Stimulated activated CD4-positive, alpha-beta T cell treated with anti-CD3 and anti-CD28 coated beads, Interleukin-4, amount 100 ng/mL, for 24 hours (primary cell): ENCODE measurements at places on chromosomes 2 and 18.
A peak's percentile ranks its signal among the peaks of the same experiment; 100 is the strongest.

- no peak for DNase-seq
Measured at GRCh38 chr2:240896871-240897692, 1.1 kb upstream of the MAB21L4 start.

GRCh38 chr18:1244397-1245122 lies 339.9 kb downstream of the ADCYAP1 start:
- DNase-seq, result no peak

- peak; percentile 37 for DNase-seq
Measured at GRCh38 chr2:98736464-98736889, 5.5 kb upstream of the MGAT4A start.

DNA sequence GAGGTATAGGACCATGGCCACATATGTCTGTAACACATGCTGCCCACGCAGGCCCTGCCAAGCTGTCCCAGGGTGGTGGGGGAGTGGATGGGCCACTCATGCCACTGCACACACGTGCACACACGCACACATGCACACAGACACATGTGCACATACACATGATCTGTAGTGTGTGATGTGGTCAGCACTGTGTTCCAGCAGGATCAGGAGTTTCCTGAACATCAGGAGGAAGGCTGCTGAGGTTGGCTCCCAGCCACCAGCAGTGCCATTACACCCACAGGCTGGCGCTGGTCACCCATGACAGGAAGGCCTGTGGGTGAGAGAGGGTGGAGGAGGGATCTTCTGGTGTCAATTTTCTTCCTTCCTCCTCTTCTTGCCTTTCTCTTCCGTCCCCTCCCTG lies 44.7 kb downstream of the POMC start:
- DNase-seq, result no peak

GRCh38 chr2:156486147-156486546 lies 50.0 kb downstream of the GPD2 start:
- no peak for DNase-seq

DNA sequence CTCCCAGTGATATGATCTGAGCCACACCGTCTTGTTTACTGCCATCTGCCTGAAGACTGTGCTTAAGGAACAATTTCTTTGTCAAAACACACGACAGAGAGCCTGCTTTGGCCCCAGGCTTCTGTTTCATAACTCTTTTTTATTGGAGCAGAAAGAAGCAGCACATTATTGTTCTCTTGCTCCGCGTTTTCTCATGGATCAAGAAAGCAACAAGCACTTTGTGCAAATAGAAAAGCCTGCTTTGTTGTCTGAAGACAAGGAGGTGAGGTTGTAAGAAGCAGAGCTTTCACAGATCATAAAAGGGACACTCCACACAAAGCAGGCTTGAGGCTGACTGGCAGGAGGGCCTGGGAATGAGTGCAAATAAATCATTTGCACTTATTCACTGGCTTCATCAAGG lies 118.3 kb upstream of the FAM136A start:
- DNase-seq, result no peak

GRCh38 chr2:222710736-222711135 lies 39.3 kb downstream of the MOGAT1 start:
- no peak for DNase-seq

- no peak for DNase-seq
Measured at GRCh38 chr2:237205043-237205541, 119.4 kb downstream of the COPS8 start.
